Stimulated activated CD8-positive, alpha-beta memory T cell treated with anti-CD3 and anti-CD28 coated beads, Interleukin-4, amount 100 ng/mL, for 4 hours (primary cell): ENCODE measurements at places on chromosomes 3 and 15.

- DNase-seq = no peak
Measured at GRCh38 chr3:108471426-108471825, 39.0 kb downstream of the MYH15 start.

DNA sequence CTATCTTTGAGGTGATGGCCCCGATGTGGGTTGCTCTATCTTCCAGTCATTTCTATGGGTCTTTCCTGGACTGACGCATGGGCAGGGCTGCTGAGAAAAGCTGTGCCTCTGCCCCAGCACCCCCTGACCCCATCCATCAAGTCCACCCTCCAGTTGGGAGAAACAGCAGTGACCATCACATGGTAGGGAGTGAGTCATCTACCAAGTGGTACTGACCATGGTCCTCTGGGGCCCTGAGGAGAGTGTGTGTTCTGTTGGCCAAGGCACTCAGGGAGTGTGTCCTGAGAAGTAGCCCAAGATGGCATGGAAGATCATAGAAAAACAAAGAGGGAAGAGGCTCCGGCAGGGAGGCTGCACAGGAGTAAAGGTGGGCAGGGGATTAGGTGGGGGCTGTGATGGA is 1.6 kb upstream of the DNAH1 start:
- no peak for DNase-seq

DNA sequence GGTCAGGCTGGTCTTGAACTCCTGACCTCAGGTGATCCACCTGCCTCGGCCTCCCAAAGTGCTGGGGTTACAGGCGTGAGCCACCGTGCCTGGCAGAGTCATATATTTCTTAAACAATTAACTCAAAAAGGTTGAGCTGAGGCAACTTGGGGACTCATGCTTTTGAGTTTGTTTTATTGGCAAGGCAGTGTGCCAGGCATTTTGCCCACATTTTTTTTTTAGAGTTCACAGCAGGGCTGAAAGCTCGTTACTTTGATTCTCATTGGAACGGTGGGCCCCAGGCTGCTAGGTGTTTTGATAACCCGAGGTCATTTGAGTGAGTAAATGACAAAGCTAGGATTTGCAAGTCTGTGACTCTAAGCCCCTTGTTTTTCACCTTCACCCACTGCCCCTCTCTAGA is 76.2 kb downstream of the CCK start:
- DNase-seq = no peak

DNA sequence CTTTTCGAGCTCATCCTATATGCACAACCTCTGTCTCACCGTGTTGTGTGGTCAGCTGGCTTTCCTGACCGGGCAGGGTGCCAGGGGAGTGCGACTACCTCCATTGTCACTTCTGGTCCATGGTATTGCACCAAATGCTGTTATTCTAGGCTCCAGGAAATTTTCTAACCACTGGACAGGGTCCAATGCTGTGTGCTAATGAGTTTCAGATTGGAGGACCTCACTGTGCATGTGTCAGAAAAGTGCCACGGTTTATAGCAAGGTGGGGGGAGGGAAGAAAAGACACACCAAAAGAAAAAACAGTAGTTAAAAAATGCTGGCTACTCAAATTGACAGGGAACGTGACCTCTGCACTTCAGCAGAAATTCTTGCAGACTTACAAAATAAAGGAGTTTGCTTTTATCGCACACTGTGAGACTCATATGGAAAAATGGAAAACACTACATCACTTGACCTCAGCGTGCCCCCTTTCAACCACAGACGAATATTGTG is 480.1 kb downstream of the FOXP1 start:
- no peak for DNase-seq

DNA sequence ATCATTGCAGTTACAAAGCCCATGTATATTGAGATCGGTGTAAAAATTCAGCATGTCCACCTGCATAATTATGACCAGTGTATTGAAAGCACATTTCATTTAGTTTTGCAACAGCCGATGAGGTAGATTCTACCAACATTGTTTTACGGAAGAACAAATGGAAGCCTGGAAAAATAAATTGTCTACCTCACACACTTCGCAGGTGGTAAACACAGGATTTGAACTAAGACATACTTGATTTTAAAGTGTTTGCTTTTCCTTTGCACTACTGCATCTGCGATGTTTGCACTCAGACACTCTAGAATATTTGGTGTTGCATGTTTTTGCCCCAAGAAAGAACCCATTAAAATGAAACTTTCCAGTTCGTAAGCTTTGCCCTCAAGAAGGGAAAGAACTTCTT is 148.4 kb downstream of the PGPEP1L start:
- no peak for DNase-seq

DNA sequence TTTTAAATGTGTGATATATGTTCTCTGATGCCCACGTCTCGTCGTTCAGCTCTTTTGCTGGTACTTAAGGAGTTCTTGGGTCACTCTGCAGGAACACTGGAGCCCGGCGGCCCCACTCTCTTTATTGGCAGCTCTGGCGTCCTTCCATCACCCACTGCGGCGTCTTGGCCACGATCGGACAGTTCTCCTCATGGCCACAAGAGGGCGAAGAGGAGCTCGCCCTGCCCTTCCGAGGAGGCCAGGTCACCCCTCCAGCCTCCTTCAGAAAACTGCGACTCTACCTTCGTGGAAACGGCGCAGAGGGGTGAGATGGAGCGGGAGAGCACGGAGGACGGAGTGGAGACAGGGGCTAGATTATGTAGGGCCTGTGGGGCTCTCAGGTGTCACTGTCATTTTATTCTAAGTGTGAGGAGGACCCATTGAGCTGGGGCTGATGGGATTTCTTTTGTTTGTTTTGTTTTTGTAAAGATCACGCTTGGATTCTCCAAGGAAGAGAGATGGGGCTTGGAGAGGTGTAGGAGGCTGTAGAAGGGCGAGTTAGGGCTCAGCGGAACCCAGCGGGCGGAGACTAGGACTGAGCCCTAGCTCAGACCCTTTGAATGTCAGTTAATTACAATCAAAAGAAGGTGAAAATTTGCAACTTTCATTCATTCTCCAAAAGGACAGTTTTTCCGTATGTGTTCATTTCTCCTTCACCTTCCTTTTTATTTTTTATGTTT is 28.0 kb upstream of the GABRA5 start:
- no peak for DNase-seq

- DNase-seq = no peak
Measured at GRCh38 chr3:128788268-128788869, 62.4 kb downstream of the RAB7A start.

- DNase-seq = no peak
Measured at GRCh38 chr3:171747223-171747920, 62.9 kb downstream of the PLD1 start.

DNA sequence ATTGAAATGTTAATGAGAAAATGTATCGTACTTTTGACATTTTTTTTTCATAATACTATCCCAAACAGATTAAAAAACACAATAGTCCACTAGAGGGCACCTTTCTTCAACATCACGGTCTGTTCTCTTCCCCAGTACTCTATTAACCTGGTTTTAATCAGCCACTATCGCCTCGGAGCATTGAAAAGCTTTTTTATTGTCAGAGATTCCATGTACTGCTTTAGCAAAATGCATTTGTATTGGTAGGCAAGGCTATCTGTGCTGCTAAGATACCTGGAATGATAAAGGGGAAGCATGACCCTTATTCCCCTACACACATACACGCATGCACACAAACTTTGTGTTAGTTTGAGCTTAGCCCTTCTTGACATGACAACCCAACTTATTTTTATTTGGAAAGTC is 160.1 kb upstream of the IL12A start:
- DNase-seq = no peak

- DNase-seq = no peak
Measured at GRCh38 chr3:42718338-42718737, 15.7 kb upstream of the HHATL start.

DNA sequence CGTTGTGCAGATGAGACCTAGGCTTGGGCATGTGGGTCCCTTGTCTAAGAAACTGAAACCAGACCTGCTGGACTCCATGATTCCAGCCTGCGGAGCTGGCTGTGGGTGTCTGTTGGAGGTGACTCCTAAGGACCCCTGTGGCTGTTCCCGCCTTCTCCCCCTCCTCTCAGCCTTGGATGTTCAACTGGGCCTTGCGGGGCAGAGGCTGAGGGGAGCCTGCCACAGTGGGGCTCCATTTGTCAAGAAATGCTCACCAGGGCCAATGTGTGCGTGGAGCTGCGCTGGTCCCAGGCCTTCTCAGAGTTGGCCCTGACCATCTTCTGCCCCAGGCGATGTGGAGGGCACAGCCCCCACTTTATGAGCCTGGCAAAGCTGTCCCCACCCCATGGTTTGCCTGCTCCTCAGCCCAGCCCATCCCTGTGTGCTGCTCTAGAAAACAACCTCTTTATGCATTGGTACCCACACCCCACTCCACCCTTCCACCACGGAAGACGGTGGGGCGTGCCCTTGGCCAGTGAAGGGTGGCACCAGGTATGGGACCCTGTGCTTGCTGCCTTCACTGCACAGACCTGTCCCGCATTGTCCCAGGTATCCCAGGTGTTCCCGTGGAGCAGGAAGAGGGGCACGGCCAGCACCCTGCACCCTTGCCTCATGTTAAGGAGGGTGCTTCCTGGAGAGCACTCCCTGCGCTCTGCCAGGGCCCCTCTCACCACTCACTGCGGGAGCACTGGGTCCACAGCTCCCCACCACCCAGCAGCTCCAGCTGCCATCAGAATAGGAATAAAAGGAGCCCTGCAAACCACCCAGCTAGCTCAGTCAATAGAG is 7.9 kb downstream of the MESP2 start:
- no peak for DNase-seq

GRCh38 chr3:30437171-30437601 is 169.2 kb upstream of the TGFBR2 start:
- no peak for DNase-seq

DNA sequence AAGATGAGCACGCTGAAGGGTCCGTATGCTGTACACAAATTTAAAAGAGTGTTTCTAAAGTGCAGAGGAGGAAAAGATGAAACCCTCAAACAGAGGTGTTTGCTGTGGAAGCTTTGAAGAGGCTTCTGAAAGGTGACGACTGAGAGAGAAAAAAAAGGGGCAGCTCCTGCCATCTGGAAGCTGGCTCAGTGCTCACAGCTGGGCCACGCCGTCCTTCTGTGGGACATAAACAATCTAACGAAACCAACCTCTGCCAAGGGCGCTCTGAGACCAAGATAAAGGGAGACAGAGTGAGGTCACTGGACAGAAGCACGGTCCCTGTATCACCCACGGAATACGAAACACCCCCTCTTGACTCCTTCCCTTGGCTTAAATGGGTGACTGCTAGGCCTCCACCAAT is 96.3 kb upstream of the SLC6A6 start:
- DNase-seq = no peak

GRCh38 chr3:26715431-26715830 is 92.9 kb downstream of the LRRC3B start:
- no peak for DNase-seq

GRCh38 chr15:83549623-83550022 is 102.5 kb downstream of the SH3GL3 start:
- no peak for DNase-seq

DNA sequence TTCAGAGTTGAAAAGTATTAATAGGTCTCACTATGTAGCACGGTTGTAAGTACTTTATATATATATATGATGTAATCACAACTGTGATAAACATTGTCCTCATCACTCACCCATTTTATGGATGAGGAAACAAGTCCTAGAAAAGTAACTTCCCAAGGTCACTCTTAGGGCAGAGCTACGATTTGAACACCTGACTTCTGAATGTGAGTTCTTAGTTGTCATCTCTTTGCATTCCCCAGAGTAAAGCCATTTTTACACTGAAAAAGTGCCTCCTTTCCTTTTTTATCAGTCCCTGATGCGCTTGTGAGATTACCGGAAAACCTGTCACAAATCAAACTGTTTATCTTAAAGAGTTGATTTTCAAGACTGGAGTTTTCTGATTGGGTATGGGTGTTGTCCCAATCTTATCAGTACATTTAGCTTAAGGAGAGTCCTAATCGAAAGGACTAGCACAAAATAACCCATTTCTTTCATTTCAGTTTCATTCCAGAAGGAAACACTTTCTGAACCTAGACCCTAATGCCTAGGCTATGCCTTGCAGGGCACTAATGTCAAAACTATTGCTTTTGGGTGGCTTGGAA is 2.3 kb upstream of the EDEM1 start:
- DNase-seq = no peak

DNA sequence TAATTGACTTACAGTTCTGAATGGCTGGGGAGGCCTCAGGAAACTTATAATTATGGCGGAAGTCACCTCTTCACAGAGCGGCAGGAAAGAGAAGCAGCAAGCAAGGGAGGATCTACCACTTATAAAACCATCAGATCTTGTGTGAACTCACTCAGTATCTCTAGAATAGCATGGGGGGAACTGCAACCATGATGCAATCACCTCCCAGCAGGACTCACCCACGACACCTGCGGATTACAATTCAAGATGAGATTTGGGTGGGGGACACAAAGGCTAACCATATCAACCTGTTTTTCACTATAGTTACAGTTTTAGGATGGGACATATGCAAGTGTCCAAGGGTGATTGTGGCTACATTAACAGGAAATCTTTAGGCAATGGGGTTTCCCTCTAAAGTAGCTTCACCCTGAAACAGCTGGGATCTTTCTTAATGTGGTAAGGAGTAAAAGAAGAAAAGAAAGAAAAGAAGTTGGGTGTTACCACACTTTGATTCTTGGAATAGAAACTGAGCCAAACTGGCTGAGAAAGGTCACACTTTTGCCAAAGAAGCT is 453.8 kb downstream of the OTOL1 start:
- no peak for DNase-seq

GRCh38 chr15:97561529-97561928 is 399.0 kb upstream of the ARRDC4 start:
- DNase-seq = no peak

GRCh38 chr3:112117841-112118571 is 15.0 kb downstream of the GCSAM start:
- no peak for DNase-seq

GRCh38 chr3:10935028-10935427 is 57.5 kb upstream of the SLC6A1 start:
- no peak for DNase-seq

- DNase-seq = no peak
Measured at GRCh38 chr15:90654233-90655136, 62.7 kb upstream of the BLM start.

GRCh38 chr3:50628601-50629000 is 11.7 kb downstream of the MAPKAPK3 start:
- no peak for DNase-seq

DNA sequence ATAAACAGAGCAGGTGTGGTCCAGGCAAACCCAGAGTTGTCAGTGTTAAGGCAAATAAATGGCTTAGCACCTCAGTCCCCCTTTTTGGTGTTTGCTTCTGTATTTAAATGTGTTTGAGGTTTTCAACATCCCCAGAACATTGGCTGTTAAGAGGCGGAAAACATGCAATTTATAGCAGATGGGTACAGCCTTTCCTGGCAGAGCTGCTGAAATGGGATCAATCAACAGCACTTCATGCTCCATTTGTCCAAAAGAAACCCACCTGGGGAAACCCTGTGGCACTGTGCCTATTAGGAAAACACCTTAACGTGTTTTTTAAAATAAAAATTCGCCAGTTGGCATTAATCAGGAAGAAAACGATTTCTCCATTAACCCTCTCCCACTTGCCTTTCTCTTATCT is 135.4 kb downstream of the MCTP2 start:
- DNase-seq = no peak

DNA sequence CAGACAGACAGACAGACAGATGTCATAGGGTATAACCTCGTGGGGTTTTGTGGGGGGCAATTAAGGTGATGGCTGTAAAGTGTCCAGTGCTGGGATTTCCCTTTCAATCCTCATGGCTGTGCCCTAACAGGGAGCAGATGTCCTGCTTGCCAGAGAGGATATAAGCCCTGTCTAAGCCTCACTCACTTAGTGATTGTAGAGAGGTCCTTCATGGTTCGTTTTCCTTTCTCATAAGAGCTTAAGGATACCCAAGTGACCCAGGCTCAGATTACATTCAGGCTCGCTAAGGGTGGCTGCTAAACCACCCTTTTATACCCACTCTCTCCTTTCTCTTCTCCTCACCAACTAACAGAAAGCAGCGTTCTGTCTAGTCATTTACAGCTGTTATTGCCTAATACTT is 19.2 kb downstream of the LYSMD2 start:
- no peak for DNase-seq
